ENCODE measurements at places on chromosomes 11 and 22. TPM values are rescaled to one million over a fixed set of nuclear protein-coding genes. Genes with fewer than 3 reads are reported as not detected.

DNA sequence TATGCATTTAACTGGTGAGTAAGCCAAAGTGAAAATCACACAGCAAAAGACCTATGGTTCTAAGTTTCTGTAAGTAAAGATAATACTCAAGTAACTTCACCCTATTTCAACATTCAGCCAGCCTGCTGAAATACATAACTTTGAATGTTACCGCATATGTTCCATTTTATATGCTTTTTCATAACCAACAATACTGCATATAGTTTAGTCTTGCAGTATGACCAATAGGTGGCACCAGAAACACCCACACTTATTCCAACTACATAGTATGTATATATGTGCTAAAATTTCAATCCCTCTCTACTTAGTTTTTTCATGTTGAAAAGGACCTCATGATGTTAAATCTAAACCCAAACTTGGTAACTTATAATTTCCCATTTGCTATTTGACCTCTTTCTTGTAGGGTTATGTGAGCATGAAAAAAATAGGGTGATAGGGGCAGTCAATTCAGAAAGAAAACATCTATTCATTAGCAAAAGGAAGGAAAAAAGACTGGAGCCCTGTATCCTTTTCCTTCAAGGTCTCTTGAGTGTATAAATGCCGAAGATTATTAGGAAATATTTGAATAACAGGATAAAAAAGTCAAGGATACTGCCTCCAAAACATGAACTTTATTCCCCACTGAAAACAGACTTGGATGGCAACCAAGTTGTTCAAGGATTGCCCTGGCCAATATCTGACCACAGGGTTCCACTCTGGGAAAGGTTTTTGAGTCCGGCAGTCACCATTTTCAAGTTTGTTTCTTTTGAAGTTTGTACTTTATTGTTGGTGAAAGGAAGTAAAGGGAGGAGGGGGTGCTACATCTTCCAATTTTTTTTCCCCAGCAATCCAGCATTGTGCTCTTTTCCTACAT, 23.8 kb upstream of the FZD4 start:
- no peak for DNase-seq

The LAMTOR1 gene
- 66.5 TPM for total RNA-seq

- no peak for DNase-seq
Measured at GRCh38 chr11:45181889-45182550, 35.6 kb downstream of the PRDM11 start.

GRCh38 chr22:26958378-26958777, 301.0 kb downstream of the MIAT start:
- DNase-seq = no peak

The GP1BB gene
- total RNA-seq = not detected

The OR5P2 gene
- not detected for total RNA-seq

- no peak for DNase-seq
Measured at GRCh38 chr11:87961606-87962005, 213.6 kb downstream of the RAB38 start.

The ZNF215 gene
- total RNA-seq = 1.4 TPM

DNA sequence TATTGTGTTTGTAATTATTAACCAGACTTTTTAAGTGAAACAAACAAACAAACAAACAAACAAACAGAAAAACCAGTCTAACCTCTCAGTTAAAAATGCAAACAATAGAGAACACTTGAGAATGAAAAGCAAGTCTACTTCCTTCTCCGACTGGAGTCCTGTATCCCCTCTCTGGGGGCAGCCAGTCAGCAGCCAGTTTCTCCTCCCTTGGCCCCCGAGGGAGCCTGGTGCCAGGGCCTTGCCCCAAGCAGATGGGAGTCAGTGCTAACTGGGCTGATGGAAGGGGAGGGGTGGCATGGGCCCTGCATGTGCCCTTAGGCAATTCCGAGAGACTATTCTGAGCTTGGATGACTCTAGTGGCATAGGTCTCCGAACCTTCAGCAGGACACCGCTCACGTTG, 137.2 kb downstream of the GRIK4 start:
- no peak for DNase-seq

The KCNQ1 gene
- total RNA-seq = 9.2 TPM

The MYBPC3 gene
- total RNA-seq = not detected

GRCh38 chr11:61715867-61716266, 35.7 kb downstream of the DAGLA start:
- no peak for DNase-seq

DNA sequence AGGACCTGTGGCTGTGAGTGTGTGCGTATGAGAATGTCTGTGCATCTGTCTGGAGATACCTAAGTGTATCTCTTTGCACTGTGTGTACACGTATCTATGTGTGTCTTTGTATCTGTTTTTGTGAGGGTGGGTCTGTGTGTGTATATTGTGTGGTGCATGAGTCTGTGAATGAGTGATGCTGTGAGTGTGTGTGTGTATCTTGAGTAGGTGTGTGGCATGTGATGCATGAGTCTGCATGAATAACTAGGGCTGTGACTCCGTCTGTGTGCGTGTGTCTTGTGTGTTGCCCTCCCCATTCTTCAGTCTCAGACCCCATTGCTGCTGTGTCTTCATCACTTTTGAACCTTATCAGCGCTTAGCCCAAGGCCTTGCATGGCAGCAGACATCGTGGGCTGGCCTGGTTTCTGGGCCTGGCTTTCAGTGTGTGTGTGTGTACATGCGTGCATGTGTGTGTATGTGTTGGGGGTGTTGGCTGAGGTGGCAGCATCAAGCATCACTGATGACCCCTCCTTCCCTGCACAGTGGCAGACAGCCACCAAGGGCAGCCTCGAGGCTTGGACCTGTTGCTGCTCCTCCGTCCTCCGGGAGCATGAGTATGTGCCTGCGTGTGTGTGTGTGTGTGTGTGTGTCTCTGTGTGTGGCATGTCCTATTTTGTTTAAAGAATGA, 1.4 kb downstream of the SGSM1 start:
- DNase-seq = no peak
